ENCODE measurements at places on chromosomes 1 and 21.

DNA sequence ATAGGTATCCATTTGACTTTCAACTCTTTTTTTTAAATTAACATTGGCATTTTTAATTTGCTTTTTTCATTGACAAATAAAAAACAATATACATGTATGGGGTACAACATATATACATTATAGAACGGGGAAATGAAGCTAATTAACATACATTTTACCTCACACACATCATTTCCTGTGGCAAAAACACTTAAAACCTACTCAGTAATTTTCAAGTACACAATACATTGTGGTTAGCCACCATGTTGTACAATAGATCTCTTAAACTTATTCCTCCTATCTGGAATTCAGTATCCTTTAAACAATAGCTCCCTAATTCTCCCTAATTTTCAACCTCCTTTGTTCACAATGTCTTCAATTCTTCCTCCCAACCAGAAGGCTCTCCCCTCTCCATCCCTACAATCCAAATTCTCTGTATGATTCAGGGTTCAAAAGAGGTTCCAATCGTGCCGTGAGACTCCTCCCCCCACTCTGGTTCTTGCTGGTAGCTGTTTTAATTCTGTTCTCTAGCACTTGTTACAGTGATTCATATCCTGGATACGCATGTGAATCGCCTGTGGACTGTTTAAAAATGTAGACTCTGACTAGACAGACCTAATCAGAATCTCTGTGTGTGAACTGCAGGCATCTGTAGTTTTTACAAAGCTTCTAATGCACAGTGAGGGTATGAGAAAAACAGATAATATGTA, 87.6 kb upstream of the DUSP10 start:
- DNase-seq, result no peak

- no peak for DNase-seq
These were observed 30.0 kb upstream of the SDE2 start for GRCh38 chr1:226029093-226029496.

DNA sequence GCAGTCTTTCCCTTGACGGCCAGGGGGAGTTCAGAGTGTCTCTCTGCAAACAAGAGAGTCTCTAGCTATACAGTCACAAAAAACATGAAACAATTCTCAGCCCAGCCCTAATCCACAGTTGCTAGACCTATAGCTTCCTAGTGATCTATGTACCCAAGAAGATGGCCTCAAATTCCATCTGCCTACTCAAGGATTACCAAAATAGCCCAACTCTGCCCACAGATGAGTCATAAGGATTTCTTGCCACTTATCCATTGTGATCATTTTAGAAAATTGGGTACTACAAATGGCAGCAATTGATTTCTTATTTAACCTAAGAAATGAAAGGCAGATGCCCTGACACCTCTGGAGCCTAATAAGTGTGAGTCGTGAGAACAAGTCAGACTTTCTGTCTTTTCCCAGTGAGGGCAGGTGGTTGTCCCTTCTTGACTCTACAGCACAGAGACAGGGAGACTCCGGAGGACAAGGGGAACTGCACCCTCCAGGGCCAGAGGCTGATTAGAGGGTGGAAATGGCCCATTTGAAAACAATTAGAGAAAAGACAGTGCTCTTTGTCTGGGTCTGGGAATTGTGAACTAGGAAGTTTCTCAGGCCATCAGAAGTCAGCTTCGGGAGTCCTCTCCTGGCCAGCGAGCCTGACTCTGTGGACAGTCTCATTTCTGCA, 65.4 kb downstream of the ABCA4 start:
- DNase-seq, result no peak

DNA sequence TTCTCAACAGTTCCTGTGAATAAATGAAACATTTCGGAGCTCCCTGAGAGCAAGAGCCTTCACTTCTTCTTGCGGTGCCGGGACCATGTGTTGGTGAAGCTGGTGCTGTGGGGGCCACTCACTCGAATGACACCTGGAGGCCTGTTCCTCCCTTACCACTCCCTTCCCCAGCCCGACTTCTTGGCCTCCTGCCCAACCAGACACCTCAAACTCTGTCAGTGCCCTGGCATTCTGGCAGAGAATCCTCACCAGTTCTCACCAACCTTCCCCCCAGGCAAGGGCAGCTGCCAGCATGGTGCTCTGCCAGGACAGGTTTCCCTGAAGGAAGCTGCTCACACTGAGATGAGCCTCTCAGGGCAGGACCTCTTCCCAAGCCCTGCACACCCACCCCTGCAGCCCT, 68.3 kb downstream of the MPZL1 start:
- DNase-seq, result no peak

DNA sequence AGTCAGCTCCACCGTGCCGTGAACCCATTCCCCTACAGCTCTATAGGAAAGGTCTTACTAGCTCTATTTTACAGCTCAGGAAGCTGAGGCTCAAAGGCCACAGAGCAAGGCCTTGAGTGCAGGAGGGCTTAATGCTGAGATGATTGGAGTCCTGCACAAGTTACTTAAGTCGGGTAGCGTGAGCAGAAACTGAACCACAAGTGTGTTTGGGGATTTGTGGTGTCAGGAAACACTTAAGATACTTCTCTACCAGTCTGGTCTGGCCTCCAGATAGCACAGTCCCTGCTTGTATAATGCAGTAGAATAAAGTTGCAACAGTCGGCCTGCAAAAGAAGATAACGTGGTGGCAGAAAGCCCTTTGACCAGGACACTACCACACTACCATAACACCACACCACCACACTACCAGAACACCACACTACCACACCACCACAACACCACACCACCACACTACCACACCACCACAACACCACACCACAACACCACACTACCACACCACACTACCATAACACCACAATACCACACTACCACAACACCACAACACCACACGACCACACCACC, 118.1 kb downstream of the SPSB1 start:
- DNase-seq, result no peak

- DNase-seq, result no peak
These were observed 72.2 kb upstream of the GJB5 start for GRCh38 chr1:34682452-34683223.

DNA sequence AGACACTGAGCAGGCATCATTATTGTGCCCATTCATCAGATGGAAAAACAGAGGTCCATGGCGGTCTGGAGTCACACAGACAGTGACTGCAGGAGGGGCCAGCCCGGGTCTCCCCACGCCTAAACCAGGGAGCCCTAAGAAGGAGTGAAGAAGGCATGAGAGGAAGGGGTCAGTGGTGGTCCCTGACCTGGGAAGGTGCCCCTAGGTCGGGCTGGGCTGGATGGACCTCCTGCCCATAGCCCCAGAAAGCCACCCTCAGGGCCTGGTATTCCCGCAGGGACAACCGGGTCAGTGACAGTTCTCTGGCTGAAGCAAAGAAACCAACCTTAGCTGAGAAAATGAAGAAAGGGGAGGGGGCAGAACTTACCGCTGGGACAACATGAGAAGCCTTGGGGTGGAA, 163.4 kb upstream of the C1orf174 start:
- no peak for DNase-seq

- no peak for DNase-seq
These were observed 158.4 kb upstream of the DPT start for GRCh38 chr1:168887381-168887780.

- DNase-seq, result no peak
These were observed 149.7 kb downstream of the TGFBR3 start for GRCh38 chr1:91736146-91736714.

DNA sequence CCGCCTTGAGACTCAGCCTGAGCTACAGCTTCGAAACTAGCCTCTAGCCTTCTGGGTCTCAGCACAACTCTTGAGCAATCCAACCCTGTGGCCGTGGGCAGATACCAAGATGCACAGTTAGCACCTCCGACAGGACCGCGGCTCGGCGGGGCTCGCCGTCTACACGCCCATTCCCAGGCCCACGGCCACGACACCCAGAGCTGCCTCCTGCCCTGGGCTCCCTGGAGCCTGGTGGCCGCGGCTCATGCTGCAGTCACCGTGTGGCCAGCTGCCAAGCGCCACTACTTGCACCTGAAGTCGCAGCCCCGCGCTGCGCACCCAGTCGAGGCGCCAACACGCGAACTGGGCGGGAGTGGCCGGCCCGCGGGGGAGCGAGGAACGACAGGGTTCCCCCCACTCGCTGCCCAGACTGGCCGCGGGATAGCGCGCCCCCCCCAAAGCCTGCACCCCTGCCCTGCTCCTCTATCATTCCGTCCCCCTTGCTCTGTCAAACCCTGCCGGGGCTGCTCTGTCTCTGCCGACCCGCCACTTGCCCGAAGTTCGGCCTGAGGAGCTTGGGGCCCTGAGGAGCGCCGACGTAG, 729 bp upstream of the CDCA8 start:
- DNase-seq, result peak; percentile 61

DNA sequence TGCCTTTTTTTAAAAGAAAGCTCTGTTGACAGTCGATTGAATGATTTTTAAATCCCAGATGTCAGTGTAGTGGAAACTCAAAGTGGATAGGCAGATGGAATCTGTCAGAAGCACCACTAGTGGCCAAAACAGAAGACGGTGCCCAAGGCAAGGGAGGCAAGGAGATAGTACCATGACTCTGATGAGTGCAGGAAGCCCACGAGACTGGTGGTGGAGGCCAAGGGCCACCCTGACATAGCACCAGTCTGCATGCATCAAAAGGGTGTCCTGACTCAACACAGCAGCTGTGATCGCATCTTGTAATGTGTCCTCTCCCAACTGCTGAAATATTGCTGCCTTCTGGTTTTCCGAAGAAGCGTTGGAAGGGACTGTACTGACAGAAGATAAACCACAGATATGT, 124.1 kb upstream of the PAPPA2 start:
- DNase-seq, result no peak

DNA sequence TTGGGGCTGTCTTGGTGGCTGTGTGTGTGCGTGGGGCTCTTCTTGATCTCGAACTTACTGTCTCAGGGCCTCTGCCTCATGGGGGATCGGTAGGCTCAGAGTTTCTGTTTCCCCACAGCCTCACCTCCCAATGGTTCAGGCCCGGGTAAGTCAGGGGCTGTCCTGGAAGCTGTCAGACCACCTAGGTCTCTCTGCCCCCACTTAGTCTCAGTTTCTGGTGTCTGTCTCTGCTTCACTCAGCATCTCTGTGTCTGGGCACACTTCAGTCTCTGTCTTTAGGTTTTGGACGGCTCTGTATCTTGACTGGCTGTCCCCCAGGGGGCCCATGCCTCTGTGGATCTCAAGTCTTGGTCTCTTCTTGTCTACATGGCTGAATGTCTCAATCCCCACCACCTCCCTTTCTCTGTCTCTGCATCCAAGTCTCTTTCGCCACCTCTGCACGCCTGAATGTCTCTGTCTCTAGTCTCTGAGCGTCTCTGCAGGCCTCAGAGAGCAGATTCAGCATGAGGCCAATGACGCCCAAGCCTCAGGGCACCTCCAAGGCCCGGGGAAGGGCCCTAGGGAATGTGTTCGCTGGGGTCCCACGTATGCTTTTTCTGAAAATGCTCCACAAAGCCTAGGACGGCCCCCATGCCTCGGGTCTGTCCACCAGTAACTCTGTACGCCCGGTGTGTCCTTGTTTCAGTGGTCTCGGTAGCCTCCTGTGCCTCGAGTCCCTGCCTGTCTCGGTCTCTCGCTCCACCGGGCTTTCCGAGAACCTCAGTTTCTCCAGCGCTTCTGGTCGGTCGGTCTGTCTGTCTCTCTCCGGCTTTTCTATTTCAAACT, 818 bp downstream of the FHL3 start:
- no peak for DNase-seq

DNA sequence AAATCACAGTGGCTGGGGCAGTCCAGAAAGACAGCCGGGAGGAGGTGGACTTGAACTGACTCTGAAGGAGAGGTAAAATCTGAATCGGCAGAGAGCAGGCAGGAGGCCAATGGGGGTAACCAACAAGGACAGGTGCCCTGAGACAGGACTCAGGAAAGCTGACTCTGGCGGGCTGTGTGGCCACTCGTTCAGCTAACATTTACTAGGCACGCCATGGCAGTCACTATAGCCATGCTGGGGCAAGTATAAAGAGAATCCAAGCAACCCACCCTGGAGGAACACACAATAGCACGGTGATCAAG, 7.4 kb downstream of the TIAM1 start:
- no peak for DNase-seq

GRCh38 chr1:107254306-107254705, 113.5 kb downstream of the NTNG1 start:
- no peak for DNase-seq

- peak; percentile 55 for DNase-seq
These were observed 14.5 kb upstream of the MX1 start for GRCh38 chr21:41411449-41412089.

- DNase-seq, result no peak
These were observed 27.5 kb upstream of the DNAJC6 start for GRCh38 chr1:65281846-65282245.

DNA sequence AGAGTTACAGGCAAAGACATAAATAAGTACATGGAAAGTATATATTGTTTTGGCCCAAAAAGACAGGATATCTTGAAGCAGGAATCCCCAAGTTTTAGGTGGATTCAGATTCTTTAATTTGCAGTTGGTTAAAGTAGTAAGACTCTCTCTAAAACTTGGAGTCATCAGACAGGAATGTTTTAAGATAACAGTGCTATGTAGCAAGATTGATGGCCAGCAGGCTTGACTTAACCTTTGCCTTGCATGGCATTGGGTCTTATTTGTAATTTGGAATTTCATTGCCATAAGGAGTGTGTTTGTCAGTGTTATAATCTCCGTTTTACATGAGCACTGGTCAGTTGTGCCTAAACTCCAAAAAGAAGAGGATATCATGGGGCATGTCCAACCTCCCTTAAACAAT, 727.6 kb upstream of the CHRM3 start:
- no peak for DNase-seq

GRCh38 chr1:186409091-186409490, 33.5 kb downstream of the ODR4 start:
- DNase-seq, result no peak

DNA sequence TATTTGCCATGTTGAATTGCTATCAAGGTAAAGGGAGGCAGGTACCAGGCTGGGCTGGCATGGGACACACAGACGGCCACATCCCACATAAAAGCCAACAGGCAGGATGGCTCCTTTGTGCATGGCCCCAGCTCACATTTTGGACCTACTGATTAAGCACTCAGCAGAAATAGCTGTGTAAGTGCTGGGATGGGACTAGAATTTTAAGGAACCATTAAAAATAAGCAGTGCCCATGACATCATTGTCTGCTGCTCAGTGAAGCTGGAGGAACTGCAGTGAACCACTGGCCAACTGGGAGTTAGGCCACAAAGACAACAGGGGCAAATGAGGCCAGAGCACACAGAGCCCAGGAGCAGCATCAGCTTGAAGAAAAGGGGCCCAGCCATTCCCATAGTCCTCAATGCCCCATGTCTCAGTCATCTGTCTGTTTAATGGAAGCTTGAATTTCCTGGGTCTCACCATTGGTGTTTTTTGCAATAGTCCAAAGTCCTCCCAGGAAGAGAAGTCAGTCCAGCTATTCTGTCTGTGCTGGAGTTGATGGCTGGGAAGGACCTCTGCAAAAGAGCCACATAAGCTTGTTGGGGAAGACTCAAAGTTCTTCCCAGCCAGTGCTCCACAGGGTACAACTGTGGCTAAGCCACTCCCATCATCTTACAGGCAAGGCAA, 45.3 kb upstream of the TNR start:
- no peak for DNase-seq

DNA sequence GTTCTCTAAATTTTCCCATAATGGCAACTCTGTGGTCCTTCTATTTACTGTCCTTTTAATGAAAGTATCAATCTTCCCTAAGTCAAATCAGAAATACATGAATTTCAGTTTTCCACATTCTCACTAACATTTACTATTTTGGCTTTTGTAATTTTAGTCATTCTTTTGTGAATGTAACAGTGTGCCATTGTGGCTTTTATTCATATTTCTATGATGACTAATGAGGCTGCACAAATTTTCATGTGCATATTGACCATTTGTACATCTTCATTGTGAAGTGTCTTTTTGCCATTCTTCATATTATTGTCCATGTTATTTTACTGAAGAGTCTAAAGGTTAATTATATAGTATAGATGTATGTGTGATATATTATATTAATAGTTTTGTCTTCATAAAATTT, 431.0 kb upstream of the BRINP3 start:
- no peak for DNase-seq

GRCh38 chr21:32015461-32016139, 142.8 kb downstream of the HUNK start:
- DNase-seq, result no peak
